ENCODE measurements at places on chromosomes 5 and 9.

GRCh38 chr5:150317048-150318003 lies 14.6 kb upstream of the ARSI start:
- DNase-seq: no peak

DNA sequence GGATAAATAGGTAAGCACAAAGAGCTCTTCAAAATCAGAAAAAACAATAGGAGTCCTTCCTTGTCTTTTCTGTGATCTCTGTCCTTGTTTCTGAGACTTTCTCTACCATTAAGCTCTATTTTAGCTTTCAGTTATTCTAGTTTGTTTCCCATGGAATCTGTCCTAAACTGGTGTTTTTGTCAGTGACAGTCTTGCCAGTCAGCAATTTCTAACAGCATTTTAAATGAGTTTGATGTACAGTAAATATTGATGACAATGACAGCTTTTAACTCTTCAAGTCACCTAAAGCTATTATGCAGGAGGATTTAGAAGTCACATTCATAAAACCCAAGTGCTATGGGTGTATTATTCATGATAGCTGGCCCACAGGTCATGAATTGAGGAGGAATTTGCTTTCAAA lies 17.9 kb downstream of the TIGD6 start:
- DNase-seq: no peak

DNA sequence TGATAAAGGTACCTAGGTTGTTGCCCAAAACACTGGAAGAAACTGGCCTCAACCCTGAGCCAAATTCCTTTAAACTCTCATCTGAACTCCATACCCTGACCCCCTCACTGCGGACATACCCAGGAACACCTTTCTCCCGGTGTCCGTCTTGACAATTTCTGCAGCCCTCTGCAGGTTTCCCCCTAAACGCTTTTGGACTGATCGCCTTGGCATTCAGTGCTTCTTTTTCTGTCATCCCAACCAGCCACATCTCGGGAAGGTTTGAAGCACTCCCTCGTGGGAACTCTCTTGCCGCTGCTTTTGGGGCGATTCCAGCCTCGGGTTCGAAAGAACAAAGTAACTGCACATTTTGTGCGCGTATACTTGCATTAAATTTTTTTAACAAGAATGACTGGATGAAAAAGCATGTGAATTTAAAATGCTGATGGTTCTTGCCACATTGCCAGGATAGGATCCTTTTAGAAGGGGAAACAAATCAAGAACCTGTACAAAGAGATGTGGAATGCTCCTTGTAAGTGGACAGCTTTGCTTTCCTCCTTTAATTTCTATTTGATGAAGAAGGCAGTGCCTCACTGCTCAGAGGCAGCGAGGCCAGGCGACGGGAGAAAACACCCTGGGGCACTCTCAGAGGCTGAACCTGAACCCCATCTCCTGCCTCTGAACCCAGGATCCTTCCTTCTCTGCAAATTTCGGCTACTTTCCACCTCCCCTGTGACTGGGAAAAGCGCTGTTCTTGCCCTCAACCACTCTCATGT lies 615 bp downstream of the PSMD5 start:
- no peak for DNase-seq

DNA sequence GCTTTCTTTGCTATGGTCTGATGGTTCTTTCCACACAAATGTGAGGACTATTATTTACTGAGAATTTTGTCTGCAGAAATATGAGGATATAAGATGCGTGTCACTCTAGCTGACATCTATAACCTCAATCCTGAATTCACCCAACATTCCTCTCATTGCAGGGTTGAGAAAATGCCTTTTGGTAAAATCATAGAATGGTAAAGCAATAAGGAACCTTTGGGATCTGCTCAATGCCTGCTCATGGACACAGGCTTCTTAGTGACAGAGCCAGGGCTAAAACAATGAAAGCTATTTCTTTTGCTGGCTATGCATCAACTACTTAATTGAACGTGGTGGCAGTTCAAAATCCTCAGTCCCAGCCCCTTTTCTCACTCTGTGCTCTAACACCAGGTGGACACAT lies 199.6 kb downstream of the GAS1 start:
- DNase-seq: no peak

DNA sequence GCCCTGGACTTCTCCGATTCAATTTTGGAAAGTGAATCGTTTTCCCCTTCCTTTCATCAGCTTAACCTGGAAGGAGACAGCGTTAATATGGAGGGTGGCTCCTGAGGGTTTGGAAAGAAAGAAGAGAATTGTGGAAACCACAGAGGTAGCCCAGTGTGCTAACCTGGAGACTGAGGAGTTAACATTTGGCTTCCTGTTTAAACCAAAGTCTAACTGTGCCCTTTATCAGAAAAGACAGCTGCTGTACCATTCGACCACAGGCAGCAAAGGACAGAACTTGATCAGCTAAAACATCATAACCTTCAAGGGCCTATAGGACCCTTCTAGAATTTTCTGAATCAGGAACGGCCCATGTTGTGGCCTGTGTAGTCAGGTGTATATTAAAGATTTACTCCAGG lies 735 bp downstream of the IDNK start:
- DNase-seq: no peak

DNA sequence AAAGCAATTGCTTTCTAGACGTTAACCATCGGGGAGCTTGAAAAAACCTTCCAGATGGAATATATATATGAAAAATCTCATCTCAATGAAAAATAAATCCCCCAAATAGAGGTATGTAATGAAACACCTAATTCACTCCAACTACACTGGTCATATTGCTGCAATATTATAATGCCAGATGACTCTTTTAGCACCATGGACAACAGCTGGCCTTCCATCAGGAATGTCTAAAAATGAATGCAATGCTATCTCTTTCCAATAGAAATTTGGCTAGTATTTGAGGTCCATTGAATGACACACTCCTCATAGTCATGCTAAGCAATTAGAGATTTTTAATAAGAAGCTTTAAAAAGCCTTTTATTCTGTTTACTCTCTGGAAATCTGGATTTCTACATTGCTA lies 340.2 kb upstream of the BRINP1 start:
- no peak for DNase-seq

DNA sequence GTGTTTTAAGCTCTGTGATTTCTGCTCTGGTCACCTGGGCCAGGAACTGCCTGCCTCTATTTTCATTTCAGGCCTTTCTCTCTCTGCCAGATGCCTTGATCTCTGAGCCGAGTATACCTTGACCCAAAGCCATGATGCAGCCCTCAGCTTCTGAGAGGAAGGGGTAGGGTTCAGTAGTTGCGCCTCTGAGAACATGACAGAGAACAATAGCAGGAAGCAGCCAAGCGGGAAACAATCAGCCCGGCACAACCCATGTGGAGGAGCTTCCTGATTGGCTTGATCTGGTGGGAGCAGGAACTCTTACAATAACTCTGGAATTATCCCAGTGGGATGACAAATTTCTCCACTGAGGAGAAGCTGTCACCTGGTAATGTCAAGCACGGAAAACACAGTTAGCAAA lies 127.4 kb downstream of the PALM2AKAP2 start:
- no peak for DNase-seq

- peak; percentile 98 for DNase-seq
These were observed 17.7 kb downstream of the ANGPTL2 start for GRCh38 chr9:127104581-127105311.

DNA sequence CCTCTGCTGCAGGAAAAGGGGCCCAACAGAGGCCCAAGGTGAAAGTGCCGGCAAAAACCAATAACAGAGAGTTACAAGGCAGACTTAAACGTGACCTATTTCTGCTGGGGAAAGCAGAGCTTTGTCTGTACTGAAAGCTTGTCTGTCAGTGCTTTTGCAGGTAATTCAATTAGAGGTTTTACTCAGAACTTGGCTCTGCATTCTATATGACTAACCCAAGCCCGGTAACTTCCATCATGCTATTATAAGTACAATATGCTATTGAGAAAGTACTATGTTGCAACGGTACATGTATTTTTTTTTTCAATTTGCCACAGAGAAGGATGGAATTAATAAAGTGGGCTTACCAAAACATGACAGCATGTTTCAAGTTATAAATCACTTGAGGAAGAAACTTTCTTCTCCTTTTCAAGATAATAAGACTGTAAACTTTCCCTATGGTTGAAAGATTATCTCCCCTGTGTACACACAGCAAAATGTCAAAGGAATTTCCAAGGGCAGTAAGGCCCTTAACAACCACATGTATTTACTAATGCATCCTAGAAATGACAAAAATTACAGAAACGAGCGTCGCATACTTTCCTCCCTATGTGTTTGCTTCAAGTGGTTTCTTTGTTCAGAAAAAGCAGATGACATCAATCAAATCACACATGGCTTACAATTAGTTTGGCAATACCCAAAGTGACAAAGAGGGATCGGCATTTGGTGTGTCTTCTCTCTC lies 282.4 kb downstream of the EFNA5 start:
- DNase-seq: no peak

DNA sequence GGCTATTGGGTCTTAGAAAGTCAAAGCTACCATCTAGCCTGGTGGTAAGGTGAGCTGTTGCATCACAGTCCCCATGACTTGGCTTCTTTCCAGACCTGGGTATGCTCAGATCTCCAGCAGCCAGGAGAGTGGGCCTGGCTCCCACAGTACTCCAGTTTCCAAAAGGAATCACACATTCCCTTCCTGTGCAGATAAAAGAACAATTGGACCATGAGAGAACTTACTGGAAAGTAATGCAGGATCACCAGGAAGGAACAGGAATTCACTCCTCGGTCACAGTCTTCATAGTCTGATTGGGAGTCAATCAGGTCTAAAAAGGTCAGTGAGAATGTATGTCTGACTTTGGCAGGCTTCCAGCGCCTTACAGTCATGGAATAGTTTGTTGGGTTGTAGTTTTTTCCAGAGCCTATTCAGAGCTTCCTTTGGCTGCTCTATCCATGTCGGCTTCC lies 47.8 kb upstream of the CD180 start:
- no peak for DNase-seq

DNA sequence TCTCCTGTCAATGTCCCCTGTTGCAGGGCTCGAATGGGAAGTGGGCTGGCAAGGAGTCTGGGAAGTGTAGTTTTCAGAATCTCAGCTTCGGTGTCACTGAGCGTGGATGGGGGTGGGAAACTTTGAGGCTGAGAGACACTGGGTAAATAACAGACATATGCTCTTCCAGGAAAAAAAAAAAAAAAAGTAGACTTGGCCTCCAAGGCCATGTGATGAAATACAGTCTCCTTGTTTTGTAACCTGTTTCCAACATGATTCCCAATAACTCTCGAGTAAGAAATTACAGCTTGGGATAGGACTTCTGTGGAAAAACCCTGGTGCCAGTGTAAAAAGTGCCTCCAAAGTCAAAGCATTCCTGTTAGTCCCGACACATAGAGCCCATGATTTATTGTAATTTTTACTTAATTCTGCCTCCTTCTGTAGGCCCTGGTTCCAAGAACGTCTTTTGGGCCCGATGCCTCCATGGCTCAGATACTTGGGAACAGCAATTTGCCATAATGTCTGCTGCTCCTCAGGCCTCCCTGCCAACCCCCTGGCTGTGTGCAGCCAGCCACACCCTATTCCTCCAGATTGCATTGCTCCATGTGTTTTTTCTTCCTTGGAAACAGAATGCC lies 119.5 kb upstream of the TNC start:
- DNase-seq: no peak

GRCh38 chr9:109789556-109789955 lies 9.6 kb downstream of the PALM2AKAP2 start:
- no peak for DNase-seq

DNA sequence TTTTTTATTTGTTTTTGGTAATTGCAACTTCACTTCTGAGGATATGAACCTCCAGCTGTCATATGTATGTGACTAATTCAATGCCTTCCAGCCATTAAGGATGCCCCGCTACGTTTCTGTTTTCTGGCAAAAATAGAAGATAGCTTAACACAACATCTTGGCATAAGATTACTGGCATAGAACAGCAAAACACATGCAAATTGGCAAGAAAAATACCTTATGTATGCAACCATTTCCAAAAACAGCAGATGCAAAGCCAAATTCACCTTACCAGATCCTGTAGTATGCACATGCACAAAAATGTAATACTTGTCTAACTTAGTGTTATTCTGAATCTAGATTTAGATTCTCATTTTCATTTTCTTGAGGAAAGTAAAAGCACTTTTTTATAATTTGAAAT lies 461.1 kb upstream of the CYLC2 start:
- DNase-seq: no peak

DNA sequence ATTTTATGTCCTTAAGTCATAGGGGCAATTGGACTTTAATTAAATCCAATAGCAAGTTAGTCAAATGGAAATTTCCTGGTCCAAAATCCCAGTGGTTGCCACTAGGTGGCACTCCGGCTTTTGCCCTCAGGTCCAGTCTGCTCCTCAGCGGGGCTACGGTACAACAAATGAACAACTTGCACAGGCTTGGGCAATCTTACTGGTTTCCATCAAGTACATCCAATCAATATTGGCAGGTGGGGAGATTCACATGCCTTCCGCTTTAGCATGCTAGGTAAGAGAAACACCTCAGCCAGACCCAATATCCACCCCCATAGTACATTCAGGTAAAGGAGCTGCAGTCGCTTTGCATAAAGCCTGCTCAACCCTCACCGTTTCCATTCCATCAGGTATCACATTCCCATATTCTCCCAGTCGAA lies 6.3 kb upstream of the MXD3 start:
- DNase-seq: peak; percentile 8

DNA sequence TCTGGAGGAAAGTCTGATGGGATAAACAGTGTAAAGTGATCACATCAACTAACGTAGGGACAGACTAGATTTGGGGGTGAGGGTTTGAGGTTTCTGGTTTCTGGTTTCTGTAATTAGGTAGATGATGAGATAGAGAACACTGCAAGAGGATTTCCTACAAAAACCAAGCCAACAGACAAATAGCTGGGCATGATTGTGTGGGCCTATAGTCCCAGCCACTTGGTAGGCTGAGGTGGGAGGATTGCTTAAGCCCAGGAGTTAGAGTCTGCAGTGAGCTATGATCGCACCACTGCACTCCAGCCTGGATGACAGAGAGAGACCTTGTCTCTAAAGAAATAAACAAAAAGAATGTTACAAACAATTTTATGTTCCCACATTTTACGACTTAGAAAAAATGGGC lies 34.4 kb upstream of the RNU6ATAC start:
- no peak for DNase-seq

- DNase-seq: no peak
These were observed 296.9 kb downstream of the FAM170A start for GRCh38 chr5:119926301-119926700.

- DNase-seq: no peak
These were observed 1.2 kb upstream of the GALNT10 start for GRCh38 chr5:154189256-154189818.

Measured in NCI-H524 (cell line).